Stimulated activated CD4-positive, alpha-beta T cell treated with anti-CD3 and anti-CD28 coated beads, TNF-alpha, amount 100 ng/mL, for 48 hours (primary cell): ENCODE measurements at places on chromosomes 4 and X.

GRCh38 chr4:65391814-65392213, 278.5 kb downstream of the EPHA5 start:
- no peak for DNase-seq

DNA sequence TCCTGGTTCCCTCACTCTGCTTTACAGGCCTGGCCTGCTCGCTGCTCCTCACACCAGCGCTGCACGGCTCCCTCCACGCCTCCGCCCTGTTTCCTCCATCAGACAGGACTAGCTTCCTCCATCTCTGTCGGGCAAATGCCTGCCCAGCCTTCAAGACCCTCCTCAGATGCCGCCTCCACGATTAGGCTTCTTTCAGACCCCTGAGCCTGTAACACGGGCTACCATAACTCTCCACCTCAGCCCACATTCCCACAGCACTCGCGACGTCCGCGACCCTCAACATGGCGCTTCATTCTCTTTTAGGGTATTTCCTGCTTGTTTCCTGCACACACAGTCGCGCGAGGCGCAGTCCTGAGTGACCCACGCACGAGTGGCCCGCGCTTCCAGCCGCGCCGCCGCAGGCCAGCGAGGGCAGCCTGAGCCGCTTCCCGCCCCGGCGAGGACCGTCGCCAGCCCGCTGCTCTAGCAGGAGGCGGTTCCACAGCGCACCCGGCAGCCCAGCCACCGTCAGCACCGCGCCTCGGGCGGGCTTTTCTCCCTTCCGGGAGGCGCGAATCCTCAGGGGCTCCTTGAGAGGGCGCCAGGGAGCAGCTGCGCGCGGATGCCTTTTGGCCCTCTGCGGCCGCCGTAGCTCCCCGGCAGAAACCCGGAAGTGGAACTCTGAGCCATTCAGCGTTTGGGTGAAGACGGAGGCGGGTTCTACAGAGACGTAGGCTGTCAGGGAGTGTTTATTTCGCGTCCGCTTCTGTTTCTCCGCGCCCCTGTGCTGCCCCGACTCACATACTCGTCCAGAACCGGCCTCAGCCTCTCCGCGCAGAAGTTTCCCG, at the start of gene FRG1:
TSS of gene FRG1 (plus strand) at position 695 of the 827 bp plus-strand sequence. CDS start 138 bp downstream, outside the sequence.
- DNase-seq: peak; percentile 92

DNA sequence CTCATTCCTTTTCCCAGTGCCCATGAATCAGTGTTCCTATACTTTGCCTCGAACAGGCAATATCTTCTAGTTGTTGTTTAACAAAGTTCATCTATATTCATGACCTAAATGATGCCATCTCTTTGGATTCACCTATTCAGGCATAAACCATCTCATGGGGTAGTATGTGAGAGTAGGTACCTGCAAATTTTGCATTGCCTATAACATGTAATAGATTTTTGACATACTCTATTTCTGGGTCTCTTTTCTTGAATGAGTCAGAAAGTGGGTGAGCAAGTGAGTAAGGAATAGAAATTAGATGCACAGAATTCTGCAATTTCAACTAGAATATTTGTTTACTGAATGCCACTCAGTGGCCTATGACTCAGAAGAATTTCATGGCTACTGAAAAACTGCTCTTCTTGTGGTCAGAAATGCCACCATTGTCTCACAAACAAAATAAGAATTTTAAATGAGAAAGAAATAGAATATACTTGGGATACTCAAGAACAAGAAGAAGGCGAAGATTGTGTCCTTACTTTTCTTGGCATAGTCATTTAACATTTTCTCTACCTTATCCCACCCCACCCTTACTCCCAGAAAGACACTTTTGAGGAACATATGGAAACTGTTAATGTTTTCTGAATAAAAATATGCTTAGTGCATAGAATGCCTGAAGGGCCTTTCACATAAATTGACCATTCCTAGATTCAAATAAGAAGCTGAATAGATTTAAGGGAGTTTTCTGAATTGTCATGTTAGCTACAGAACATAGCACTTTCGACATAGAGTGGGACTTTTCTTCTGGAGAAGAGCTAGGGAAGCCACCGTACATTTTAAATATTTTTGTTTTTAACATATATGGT, 86.8 kb downstream of the HHIP start:
- DNase-seq: no peak

GRCh38 chr4:137531168-137531985, 917 bp downstream of the PCDH18 start:
- no peak for DNase-seq

DNA sequence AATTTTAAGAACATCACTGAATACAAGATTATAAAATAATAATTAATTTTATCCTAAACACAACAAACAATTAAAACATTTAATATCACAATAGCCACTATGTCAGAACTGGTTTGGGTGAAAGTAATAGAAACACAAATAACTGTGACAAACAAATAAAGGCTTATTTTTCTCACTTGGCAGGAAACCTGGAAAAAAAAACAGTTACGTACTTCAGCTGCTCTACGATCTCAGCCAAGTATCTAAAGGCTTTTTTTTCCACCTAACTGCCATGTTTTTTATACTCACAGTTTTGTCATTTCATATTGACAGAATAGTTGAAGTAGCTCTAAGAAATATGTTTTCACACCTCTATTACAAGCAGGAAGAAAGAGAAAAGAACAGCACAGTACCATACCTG, 284.8 kb upstream of the INTU start:
- DNase-seq: no peak

GRCh38 chr4:182179105-182179504, 64.1 kb upstream of the TENM3 start:
- DNase-seq: no peak

DNA sequence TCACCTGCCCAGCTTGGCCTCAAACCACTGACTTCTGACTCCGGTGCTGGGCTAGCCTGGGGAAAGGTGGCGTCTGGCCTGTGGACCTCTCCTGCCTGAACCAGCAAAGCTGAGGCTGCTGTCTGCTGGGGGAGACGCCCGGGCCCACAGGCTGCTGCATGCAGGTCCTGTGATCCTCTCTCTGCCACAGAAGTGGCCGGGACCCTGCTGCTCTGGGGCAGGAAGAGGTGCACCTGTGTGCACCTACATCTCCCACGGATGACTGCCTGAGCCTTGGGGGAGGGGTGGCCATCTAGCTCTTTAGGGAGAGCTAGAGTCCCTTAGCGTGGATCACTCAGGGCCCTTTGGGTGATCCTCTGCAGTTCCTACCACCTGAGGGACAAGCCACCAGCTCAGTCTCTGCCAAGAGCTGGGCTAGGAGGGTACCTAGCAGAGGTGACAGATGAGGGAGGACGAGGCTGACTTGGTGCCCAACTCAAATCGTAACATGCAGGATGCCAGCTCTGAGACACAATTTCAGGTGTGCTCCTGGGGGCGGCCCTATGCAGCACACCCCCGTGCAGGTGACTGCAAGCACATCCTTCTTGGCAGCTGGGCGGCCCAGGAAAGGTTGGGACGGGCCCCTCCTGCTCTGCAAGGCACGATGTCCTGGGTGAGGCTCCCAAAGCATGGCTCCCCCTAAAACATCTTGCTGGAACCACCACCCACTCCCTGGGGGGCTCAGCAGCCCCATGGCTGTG, 22.5 kb downstream of the LETM1 start:
- no peak for DNase-seq

- no peak for DNase-seq
These were observed 170.4 kb upstream of the LDB2 start for GRCh38 chr4:17068891-17069290.

- no peak for DNase-seq
These were observed 30.0 kb upstream of the HUWE1 start for GRCh38 chrX:53716328-53717088.

DNA sequence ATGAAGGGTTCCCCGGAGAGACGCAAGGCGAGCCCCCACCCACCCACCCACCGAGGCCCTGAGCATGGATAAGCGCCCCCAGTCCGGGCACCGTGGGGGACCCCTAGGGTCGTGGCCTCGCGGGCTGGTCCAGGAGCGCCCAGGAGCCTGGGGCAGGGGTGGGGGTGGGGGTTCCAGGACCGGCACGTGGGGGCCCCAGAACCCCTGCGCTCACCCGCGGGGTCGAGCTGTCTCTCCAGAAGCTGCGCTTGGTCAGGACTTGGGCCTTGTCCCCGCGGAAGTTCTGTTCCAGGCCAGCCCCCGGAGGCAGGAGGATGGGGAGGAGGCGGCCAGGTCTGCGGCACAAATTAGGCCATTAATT, 11.2 kb upstream of the SHOX start:
- DNase-seq: no peak

DNA sequence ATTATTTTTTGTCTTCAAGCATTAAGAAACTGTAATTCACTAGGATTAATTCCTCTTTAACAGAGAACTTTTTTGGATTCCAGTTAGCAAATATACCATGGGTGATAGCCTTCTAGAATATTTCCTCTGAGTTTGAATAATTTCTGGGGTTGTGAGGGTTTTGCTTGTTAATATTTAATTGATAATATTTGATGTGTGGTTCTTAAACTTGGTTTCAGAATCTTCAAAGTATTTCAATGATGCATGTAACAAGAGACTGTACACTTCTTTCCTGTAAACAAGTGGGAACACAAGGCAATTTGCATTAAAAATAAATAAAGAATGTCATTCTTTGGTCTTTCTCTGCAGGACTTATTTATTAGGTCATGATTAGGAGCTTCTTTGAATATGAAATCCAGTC, 9.5 kb upstream of the C4orf51 start:
- no peak for DNase-seq

GRCh38 chrX:31128855-31129254, 57.0 kb upstream of the FTHL17 start:
- DNase-seq: no peak

DNA sequence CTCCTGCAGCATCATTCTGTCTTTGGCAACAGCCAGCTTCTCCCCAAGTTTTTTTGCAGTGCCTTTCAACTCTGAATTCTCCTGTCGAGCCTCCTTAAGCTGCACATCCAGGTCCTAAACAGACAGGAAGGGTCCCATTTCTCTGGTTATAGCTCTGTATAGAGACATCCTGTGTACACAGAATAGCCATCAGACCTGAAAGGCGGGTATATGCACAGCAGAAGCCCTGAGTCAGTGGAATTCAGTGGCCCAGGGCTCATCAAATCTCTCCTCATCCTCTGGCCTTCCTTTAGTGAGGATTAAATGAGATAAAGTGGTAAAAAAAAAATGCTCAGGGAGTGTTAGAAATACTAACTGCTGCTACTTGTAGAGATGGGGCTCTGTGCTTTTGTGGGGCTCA, 73.8 kb downstream of the FAM184B start:
- DNase-seq: no peak

- DNase-seq: no peak
These were observed 48.3 kb downstream of the TLR10 start for GRCh38 chr4:38734446-38734845.

- DNase-seq: no peak
These were observed 389.7 kb upstream of the NR3C2 start for GRCh38 chr4:148831945-148832344.

- DNase-seq: no peak
These were observed 18.4 kb downstream of the GABRQ start for GRCh38 chrX:152656087-152656486.

DNA sequence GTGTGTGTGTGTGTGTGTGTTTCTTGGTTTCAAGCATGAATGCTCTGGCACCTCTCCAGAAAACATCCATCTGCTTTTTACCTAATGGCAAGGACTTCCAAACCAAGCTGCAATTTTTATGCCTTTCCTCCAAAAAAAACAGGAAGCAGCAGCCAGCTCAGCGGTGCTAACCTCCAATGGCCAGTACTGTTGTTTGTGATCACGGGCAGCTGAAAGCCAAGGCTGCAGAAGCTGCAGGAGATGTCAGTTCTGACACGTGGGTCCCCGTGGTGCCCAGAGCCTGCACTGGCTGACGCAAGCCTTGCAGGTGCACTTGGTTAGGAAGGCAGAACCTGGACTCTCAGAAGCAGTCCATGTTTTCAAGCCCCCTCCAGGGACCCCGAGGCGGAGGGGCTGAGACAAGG, 313.6 kb upstream of the DDX53 start:
- DNase-seq: no peak

DNA sequence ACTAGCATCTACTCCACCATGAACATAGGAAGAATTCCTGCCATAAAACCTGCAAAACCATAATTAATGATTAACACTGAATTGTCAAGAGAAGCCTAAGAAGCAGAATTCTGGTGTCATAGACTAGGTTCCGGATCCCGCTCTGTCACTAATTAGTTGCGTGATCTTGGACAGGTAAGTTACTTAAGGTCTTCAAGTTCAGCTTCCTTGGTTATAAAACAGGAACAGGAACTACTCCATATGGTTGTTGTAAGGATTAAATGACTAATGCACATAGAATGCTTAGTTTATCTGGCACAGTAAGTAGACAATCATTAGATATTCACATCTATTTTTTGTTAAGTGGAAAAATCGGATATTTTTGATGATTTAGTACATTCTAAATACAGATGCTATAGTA, 14.3 kb downstream of the G3BP2 start:
- no peak for DNase-seq

DNA sequence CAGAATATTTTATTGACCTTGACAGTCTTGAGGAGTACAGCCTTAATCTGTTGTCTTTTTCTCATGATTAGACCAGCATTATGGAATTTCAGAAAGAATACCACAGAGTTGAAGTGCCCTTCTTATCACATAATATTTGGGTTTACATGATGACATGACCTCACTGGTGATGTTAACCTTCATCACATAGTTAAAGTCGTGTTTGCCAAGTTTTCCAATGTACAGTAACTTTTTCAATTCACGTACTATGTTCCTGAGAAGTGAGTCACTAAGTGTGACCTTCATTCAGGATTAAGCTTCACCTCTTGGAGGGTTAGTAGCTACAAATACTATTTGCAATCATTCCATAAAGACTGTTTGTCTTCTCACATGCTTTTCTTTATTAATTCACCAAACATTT, 52.1 kb downstream of the RAB40A start:
- no peak for DNase-seq

- DNase-seq: no peak
These were observed 348.5 kb upstream of the FTHL17 start for GRCh38 chrX:31420302-31420701.
